Astrocyte (in vitro differentiated cells and primary cell): ENCODE measurements at places on chromosomes 6 and 20.

- no peak for DNase-seq
These were observed 325.6 kb downstream of the LAMA2 start for GRCh38 chr6:129208415-129209034.

- DNase-seq = no peak
These were observed 153.2 kb downstream of the CDKAL1 start for GRCh38 chr6:20687494-20687893.

DNA sequence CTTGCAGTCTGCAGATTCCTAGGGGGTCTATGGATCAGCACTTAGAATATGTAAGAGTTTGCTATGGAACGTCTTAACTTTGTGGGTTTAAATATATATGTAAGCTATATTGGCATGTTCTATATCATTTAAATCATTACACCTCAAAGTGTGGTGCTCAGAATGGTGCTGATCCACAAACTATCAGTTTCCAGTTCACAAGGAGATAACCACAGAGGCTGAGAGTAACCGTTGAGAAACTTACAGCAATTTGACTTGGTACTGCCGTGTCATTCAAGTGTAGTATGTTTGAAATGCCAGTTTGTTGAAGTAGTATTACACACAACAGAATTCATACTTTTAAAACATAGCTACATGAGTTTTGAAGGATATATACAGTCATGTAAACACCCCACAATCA is 279.7 kb downstream of the FARS2 start:
- DNase-seq = no peak

- DNase-seq = no peak
These were observed 4.9 kb upstream of the APCDD1L start for GRCh38 chr20:58519940-58520712.

DNA sequence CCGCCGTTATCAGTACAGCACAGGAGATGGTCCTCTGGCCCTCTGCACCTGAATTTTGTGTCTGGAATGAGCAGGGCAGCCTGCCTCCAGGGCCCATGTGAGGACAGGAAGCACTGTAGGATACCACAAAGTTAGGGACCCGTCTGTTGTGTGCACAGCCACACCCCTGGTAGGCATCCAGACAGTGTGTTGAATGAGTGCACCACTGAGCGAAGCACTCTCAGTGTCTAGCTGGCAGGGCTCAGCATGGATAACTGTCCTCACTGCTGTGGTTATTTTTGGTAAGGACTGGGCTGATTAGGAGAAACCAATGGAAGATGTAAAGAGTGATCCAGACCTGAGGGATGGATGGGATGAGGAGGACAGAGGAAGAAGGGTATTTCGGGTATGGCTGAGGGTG is 178.7 kb downstream of the CLIC5 start:
- DNase-seq = no peak

DNA sequence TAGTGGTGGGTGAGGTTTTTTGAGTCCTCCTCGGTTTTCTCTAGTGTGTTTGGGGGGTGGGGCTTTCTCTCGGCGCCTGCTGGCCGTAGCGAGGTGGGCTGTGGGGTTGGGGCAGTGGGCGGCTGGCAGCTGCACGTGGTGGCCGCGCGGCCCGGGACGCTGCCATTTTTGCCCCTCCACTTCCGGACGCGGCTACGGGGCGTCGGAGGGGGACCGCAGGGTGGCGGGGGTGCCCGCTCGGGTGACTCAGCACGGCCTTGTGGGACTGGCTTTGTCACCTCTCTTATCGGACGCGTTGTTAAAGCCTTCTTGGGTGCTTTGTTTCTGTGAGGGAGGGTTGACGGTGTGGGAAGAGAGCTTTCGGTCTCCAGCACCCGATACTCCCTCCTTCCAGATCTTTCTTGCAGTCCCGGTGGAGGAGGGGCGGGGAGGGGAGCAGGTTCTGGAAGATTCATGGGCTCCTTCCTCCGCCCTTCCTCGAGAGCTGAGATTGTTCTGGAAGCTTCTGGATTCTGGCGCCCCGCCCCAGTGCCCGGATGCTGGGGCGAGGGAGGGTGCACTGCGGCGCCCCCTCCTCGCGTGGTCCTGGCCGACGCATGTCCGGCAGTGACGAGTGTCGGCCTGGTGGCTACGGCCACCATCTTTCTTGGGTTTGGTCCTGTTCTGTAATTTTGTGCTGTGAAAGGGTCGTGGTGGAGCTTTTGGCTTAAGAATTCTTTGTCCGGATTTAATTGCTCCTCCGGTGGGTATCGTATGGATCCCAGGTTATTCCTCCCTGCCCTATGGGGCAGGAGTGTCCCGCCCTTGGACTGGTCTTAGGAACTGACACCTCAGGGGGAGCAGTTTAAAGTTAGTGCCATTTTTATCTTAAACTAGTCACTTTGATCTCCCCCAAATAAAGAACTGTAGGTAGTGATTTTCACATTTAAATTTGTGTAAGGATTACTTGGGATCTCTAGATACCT is 719 bp downstream of the HSP90AB1 start:
- no peak for DNase-seq

- peak; percentile 78 for DNase-seq
These were observed 16.8 kb downstream of the TMEM244 start for GRCh38 chr6:129844118-129844891.

DNA sequence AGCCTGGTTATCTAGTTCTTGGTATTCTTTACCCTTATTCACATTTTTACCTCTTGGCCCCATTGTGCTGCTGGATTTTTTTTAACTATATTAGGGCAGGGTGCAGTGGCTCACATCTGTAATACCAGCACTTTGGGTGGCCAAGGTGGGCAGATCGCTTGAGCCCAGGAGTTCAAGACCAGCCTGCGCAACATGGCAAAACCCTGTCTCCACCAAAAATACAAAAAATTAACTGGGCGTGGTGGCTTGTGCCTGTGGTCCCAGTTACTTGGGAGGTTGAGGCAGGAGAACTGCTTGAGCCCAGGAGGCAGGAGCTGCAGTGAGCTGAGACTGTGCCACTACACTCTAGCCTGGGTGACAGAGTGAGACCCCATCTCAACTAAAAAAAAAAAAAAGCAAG is 12.2 kb upstream of the TAF8 start:
- DNase-seq = no peak

DNA sequence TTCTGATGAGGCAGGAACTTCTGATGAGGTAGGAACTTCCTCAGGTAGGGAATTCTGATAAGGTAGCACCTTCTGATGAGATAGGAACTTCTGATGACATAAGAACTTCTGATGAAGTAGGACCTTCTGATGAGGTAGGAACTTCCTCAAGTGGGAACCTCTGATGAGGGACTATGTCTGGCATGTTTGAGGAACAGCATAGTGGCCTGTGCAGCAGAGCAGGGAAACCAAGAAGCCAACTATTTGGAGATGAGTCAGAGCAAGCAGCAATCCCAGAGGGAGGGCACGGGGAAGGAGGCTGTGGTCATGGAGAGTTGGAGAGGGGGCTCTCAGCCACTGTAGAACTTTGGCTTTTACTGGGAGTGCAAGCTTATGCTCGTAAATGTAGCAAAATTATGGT is 132.4 kb downstream of the CFAP61 start:
- DNase-seq = no peak

GRCh38 chr6:169792306-169793015 is 41.0 kb downstream of the ERMARD start:
- DNase-seq = no peak

- DNase-seq = peak; percentile 31
These were observed 642 bp downstream of the EEF1A2 start for GRCh38 chr20:63497946-63498935.

DNA sequence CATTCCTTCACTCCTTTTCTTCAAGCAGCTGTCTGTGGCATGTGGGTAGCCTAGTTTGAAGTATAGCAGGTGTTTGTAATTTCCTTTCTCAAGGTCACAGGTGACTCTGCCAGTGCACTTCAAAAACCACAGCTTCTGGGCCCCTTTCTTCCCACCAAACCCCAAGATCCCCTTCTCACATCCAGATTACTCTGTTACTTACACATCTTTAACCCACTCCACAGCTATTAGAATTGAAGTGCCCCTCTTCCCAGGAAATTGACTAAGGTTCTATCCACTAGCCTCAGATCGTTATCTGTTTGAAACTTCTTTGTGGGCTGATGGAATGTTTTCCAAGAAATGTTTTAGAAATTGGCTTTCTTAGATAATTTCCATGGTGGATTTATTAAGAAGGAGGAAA is 150.8 kb downstream of the AHI1 start:
- peak; percentile 87 for DNase-seq

- no peak for DNase-seq
These were observed 64.7 kb upstream of the NFATC2 start for GRCh38 chr20:51607170-51607569.

DNA sequence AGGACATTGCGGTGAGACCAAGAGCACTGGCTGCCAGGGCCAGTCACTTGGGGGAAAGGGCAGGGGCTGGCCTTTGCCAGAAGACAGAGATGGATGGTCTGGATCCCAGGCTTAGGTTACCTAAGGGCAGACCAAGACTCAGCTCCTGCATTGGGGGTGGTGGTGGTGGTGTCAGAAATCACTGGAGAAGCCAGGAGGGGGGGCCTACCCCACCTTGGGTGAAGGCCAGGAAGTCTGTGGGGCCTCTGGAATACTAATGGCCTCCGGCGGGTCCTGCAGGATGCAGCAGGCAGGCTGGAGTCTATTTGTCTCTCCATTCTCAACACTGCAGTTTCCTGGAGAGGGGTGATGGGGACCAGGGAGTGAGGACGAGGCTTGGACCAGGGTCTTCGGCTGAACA is 32.8 kb downstream of the CD40 start:
- DNase-seq = no peak

DNA sequence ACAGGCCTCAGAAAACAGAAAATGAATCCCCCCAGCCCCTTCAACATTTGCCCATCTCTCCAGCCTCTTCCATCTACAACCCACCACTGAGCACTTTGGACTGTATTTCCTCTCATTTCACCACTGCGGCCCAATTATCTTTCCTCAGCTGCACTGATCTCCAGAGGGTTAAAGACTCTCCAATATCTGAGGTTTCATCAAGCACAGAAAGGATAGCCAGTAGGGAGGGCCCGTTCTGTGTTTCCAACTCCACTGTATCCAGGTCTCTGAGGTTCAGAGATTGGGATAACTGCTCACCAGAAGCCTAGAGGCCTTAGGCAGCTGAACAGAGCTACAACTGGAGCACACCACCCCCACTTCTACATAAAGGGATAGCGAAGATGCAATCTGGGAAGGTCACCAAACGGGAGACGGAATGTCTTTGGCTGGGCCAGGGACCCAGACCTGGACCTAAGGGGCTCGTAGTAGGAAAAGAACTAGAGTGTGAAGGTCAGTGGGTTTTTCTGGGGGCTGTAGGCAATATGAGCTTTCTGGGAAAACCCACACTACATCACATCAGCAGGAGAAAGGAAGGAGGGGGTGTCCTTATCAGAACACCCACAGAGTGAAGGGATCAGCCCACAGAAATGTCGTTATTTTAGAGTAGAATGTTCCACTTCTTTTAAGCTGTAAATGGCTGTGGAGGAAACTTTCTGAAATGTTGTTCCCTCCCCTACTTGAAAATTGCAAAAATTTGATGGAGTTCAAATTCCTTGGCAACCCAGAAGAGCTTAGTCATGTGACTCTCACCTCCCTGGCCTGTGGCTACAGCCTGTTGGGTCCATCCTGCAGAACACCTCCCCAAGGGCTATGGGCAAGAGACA is 7.3 kb downstream of the KCNK5 start:
- no peak for DNase-seq

- no peak for DNase-seq
These were observed 14.3 kb upstream of the ZBTB9 start for GRCh38 chr6:33439956-33440648.

GRCh38 chr6:41966214-41966920 is 24.8 kb upstream of the CCND3 start:
- peak; percentile 70 for DNase-seq

DNA sequence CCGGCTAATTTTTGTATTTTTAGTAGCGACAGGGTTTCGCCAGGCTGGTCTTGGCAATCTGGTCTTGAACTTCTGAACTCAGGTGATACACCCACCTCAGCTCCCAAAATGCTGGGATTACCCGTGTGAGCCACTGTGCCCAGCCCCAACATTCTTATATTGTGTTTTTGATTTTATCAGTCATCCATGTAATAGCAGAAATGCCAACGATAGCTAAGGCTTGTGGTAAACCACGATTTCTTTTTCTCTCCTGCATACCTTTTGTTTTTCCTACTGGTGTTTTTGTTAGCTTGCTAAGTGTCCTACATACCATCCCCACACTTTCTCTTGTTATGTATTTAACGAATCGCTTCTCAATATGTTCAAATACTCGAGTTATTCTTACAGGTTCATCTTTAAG is 12.1 kb downstream of the PHACTR2 start:
- DNase-seq = peak; percentile 75

DNA sequence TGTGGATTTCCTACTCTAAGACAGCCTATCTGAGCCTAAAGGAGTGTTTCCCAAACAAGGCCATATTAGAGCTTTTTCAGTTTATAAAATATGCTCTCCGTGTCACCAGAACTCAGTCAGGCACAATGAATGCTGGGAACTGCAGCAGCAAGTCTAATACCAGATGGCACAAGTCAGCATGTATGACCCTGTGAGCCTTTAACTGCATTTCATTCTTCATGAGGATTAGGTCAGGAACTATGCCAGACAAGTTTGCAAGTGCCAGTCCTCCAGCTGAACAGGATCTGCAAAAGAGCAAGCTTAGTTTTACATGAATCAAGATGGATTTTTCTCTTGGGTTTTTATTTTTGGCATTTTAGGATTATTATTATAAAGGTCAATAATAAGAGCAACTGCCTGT is 66.7 kb upstream of the SAMD5 start:
- DNase-seq = no peak

DNA sequence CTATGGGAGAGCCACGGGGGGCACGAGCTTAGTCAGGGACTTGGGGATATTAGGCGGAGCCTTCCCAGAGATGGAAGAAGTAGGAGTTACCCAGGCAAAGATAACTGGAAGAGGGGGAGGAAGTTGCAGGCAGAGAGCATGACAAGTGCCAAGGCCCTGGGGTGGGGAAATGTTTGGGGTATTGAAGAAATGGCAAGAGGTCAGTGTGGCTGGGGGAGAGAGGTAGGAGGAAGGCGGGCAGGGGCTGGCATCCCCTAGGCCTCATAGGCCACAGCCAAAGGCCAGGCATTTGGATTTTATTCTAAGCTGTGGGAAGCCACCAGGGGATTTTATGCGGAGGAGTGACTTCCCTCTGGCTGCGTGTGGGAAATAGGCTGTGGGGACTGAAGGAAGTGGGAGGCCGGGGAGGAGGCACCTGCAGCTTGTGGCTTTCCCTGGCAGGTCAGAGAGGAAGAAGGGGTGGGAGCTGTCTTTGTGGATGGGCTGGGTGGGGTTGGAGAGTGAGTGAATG is 22.7 kb downstream of the SNAI1 start:
- DNase-seq = no peak

DNA sequence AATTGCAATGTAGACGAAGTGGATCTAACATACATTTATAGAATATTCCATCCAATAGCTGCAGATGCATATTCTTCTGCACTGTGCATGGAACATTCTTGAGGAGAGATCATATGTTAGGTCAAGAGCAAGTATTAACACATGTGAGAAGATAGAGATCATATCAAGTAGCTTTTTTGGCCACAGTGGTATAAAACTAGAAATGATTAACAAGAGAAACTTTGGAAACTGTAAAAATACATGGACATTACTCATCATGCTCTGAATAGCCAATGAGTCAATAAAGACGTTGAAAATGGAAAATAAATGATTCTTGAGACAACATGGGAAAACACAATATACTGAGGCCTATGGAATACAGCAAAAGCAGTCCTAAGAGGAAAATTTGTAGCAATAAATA is 94.2 kb downstream of the STXBP5 start:
- no peak for DNase-seq

- DNase-seq = no peak
These were observed 86.5 kb downstream of the LYRM4 start for GRCh38 chr6:5174244-5174643.
